ENCODE measurements at places on chromosomes 6 and 20.

GRCh38 chr20:7667194-7667593, 273.1 kb downstream of the HAO1 start:
- no peak for DNase-seq

DNA sequence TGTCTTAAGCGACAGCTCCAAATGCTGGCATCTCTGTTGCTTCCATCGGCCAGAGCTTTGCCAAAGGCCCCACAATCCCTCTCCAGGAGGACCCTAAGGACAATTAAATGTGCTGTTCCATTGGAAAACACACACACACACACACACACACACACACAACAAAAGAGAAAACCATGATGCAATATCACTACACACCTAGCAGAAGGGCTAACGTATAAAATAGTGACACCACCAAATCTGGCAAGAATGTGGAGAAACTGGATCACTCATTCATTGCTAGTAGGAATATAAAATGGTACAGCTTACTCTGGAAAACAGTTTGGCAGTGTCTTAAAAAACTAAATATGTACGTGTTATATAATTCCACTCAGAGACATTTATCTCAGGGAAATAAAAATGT, 13.0 kb upstream of the TMEM14A start:
- DNase-seq = no peak

DNA sequence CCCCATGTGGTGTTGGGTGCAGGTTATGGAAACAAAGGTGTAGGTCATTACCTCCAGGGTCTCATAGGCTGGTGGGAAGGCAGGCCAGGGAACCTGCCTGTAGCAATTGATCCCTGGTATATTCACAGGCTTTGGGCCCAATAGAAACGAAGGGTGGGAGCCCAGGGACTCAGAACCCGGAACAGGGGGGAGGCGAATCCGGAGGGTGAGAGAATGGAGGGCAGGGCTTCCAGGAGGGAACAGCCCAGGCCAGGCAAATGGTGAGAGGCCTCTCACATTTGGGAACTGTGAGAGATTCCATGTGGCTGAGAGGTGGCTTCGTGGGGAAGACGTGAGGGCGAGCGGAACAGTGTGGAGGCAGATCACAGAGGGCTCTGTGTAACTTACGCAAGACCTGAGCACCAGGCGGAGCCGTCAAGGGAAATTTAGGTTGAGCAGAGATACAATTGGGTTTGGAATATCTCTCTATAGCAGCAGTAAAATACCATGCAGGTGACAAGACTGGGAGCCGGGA, 267.1 kb downstream of the ERMARD start:
- DNase-seq = no peak

DNA sequence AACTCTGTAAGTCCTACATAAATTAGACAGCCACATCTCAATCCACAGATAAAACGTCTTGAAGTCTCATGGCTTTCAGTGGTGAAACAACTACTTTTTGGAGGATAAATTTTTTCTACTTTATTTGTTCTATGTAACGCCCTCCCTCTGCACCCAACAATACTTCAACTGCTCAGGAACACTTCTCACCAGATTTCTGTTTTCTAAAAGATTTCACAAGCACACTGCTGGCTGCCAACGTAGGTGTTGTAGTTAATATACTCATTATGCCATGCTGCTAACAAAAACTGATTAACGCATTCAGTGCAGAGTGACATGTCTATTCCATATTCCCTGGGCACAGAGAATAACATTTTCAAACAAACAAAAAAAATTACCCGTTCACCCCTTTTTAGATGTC, 10.2 kb downstream of the USP49 start:
- DNase-seq = no peak

- DNase-seq = no peak
Measured at GRCh38 chr6:6915813-6916547, 191.8 kb upstream of the RREB1 start.

- DNase-seq = no peak
Measured at GRCh38 chr6:104014163-104014959, 845.4 kb downstream of the HACE1 start.

- DNase-seq = no peak
Measured at GRCh38 chr20:8431538-8432434, 299.7 kb downstream of the PLCB1 start.

DNA sequence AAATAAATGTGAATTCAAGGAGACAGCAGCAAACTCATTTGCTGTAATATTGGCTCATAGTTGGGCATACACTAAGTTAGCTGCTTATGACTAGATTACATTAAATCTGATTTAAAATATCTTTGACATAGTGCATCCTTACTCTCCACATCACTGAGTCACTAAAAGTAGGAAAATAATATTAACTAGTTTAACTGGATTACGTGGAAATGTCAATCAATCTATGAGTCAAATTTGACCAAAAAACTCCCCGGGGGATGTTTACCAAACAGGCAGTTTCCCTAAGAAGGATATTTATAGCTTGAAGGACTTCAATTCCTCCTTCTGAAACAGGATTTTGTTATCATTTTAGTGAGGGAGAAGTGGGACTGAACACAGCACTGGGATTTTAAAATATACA, 366.5 kb downstream of the ESR1 start:
- DNase-seq = no peak

- DNase-seq = no peak
Measured at GRCh38 chr6:52164319-52165094, 21.7 kb upstream of the IL17A start.

GRCh38 chr6:10540073-10540746, 19.1 kb downstream of the GCNT2 start:
- DNase-seq = no peak

DNA sequence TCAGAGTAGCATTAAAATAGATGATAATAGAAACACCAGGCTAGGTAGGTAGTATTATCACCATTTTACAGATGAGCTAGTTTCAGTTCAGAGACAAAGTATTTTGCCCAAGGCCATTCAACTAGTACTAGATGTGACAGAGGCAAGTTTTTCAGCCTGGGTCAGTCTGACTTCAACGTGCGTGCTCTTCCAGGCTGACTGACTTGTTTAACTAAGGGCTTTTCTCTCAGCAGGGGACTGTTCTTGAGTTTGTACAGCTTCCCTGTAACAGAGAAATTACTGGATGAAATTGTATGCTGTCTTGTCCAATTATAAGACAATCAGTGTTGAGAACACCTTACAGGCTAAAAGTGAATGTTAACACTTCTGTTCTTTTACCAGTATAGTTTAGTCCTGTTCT, 333.5 kb upstream of the MAN1A1 start:
- DNase-seq = no peak

DNA sequence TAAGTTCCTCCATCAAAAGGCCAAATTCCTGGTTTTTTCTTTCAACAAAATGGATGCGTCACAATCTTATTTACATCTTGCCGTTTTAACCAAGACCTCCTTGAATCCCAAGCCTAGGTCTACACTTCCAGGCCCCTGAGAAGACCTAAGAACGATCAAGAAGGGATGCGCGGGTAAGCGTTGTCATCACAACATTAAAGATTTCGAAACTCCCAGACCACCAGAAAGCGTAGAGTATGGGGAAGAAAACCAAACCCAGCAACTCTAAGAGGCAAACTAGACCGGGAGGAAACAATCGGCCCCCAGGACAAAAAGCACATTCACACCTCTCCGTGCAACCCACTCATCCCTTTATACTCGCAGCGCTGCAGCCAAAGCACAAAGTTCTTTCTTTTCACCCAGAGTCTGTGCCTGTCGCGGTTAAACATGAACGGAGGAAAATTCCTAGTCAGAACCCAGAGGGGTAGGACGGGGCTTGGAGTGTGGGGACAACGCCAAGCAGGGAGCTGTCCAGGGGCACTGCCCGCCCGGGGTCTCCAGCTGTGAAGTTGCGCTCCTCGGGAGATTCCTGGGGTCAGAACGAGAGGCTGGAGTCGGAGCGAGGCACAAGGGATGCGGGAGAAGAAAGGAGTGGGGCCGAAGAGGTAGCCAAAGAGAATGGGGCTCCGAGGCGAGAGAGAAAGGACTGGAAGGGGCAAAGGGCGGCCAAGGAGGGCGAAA, 725 bp downstream of the OSER1 start:
- no peak for DNase-seq

DNA sequence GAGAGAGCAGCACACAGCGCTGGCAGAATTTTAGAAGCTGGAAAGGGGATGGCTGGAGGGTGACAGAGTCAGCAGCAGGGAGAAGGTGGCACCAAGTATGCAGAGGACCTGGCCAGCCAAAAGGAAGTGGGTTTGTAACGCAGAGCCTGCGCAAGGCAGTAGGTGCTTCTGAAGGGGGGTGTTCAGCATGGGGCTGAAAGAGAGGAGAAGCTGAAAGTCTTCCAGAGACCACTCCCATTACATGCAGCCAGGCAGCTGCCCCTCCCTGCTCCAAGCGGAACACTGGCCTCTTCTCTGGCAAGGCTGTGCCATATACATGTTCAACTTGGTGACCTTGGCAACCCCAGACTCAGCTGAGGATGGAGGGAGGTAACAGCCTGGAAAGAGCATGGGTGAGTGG, 42.1 kb upstream of the TULP1 start:
- no peak for DNase-seq

- no peak for DNase-seq
Measured at GRCh38 chr20:46964618-46965455, 70.2 kb downstream of the EYA2 start.

DNA sequence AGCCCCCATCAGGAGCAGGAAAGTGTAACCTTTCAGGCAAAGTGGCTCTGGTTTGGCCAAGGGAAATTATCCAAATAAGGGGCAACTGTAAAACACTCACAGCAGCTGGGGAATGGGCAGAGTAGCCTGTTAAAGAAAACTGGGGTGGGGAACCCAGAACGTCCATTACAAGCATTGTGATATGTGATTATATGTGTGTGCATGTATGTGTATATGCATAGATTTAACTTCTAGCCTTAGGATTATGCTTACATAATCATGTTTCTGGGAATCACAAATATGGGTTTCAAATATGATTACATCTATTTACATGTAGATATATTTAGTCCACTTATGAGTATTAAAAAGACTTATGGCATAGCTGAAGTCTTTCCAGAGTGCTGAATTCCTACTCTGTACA, 278.1 kb upstream of the JAG1 start:
- no peak for DNase-seq

- no peak for DNase-seq
Measured at GRCh38 chr6:43828711-43829110, 58.7 kb downstream of the VEGFA start.

DNA sequence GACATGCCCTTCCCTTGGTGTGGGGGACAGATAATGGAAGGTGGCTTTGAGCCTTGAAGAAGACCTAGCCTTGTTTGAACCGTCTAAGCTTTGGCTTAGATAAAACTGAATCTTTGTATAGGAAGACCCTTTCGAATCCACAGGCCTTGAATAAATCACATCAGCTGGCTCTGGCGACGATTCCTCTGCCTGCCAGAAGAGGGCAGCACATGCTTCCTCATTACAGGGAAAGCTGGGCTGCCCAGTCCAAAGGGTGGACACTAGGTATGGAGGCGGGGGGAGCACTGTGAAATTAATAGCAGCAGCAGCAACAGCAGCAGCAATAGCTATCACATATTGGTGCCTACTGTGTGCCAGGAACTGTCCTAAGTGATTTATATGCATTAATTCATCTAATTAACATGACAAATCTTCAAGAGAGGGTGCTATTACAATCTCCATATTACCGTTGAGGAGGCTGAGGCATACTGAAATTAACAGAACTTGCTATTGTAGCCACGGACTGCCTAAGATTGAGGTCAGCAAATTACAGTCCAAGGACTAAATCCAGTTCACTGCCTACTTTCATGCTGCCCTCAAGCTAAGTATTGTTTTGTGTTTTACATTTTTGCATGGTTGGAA, 85.1 kb downstream of the CLIC5 start:
- DNase-seq = peak; percentile 33

DNA sequence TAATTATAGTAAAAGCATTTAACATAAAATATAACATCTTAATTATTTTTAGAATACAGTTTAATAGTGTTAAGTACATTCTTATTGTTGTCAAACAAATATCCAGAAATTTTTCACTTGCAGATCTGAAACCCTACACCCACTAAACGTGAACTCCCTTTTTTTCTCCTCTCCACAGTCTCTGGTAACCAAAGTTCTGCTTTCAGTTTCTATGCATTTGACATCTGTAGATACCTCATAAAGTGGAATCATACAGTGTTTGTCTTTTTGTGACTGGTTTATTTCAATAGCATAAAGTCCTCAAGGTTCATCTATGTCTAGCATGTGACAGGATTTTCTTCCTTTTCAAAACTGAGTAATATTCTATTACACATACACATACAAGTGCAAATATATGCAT, 286.3 kb downstream of the BTBD3 start:
- DNase-seq = no peak

DNA sequence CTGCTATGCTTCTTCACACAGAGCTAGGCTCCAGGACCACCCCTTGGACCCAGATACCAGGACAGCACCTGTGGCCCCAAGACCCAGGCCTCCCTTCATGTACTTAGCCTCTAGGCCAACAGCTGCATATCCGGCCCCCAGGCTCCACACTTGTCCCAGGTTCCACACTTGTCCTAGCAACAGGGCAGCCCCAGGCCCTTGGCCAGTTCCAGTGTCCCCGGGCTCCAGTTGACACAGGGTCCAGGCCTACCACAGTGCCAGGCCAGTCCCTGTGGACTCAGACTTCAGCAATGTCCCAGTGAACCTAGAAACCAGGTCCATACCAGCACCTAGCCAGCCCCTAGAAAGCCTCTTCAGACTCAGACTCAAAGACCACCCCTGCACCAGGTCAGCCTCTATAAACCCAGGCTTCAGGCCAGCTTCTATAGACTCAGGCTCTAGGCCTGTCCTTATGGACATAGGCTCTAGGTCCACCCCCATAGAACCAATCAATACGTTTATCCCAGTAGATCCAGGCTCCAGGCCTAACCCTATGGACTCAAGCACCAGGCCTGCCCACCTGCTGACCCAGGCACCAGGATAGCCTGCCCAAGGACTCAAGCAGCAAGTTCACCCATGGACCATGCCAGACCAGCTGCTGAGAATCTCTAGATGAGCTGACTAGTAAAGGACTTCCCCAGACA, 46.3 kb downstream of the RCAN2 start:
- DNase-seq = no peak

GRCh38 chr6:13355043-13355945, 27.0 kb upstream of the TBC1D7 start:
- DNase-seq = no peak

- no peak for DNase-seq
Measured at GRCh38 chr6:33410711-33411631, at the start of gene PHF1. PHF1 (plus strand) TSS chr6:33411014; CDS start chr6:33412264, 1,250 bp downstream.

DNA sequence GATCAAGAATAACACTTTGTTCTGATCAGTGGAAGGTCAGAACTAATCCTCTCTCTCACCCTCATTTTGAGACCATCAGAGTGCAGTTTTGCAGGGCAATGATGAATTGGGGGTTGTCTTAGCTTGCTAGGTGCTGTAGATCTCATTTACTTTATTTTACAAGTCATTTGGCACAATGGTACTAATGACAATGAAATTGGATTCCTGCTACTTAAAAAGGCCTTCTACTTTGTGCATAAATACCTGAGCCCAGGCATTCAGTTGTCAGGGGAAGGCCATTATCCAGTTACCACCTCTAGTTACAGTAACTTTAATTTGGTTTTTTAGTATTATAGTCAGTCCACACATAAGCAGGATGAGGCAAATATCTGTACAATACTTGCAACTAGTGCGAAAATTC, 240.0 kb downstream of the HDGFL1 start:
- DNase-seq = no peak

Measured in GM18507 (cell line).